ENCODE measurements at places on chromosomes 13 and 19. TPM values are rescaled to one million over a fixed set of nuclear protein-coding genes. Genes with fewer than 3 reads are reported as not detected.
A peak's percentile ranks its signal among the peaks of the same experiment; 100 is the strongest.

GRCh38 chr19:34963573-34964406 is at the start of gene ZNF792:
TSS of gene ZNF792 (minus strand) at chr19:34964229. CDS start at chr19:34963662, 567 bp downstream.
- H3K4me3 ChIP-seq: peak within 1 kb of the TSS; percentile 85
- H3K27me3 ChIP-seq: no peaks in the 10 kb centered on the region
- H3K36me3 ChIP-seq: peaks cover 10% of the 10 kb centered on the region

The SAMD4B gene
- total RNA-seq: 82.1 TPM

- no peak overlapping the region for H3K4me3 ChIP-seq
- H3K4me1 ChIP-seq: peaks cover 7% of the 10 kb centered on the region
- H3K36me3 ChIP-seq: no peaks in the 10 kb centered on the region
- DNase-seq: no peak
- no peak overlapping the region for H3K27ac ChIP-seq
These were observed 44.9 kb upstream of the C13orf42 start for GRCh38 chr13:51155776-51156515.

- H3K4me1 ChIP-seq: no peaks in the 10 kb centered on the region
- peaks cover 1% of the 10 kb centered on the region for H3K27me3 ChIP-seq
These were observed 53.6 kb upstream of the FARP1 start for GRCh38 chr13:98089246-98089645.

GRCh38 chr19:42080764-42081375 is 4.9 kb downstream of the ZNF574 start:
- H3K36me3 ChIP-seq: peaks cover 12% of the 10 kb centered on the region
- no peak for DNase-seq
- no peaks in the 10 kb centered on the region for H3K27me3 ChIP-seq
- H3K27ac ChIP-seq: no peak overlapping the region
- H3K4me3 ChIP-seq: no peak overlapping the region

DNA sequence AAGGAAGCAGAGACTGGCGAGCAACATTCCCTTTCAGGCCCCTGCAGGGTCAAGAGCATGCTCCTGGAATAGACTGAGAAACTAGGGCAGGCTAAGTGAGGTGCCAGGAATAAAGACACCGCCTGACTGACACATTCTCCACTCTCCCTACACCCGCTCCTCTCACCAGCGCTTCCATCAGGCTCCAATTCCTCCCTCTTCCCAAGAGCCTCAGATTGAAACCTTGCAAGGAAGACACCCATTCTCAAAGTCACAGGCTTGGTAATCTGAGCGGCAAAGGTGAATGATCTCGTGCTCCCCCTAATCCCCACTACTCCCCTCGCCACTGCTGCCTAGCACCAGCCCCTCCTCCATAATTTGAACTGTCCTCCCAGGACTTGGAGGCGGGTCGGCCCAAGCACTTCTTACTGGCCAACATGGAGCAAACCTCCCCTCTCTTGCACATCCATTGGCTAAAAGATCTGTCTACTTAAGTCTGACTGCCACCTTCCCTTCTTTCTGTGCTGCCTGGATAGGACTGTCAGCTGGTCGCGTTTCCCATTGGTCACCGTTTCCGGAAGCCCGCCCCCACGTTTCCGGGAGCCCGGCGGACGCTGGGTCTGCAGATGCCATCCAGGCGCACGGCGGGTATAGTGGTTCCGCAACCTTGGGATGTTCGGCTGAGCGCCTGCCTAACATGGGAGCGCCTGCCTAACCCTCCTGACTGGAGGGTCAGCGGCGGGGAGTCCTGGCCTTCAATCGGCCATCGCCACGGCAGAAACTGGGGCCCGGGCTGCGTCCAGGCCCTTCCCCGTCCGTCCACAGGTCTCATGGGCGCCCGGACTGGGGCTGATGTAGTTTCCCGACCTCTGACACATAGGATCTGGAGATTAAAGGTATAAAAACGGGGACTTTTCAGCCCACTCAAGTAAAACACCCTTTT is 33.6 kb downstream of the ZNF383 start:
- H3K4me3 ChIP-seq: peak overlapping the region; percentile 56
- H3K4me1 ChIP-seq: no peaks in the 10 kb centered on the region
- H3K27ac ChIP-seq: no peak overlapping the region
- H3K27me3 ChIP-seq: no peaks in the 10 kb centered on the region

All from endothelial cell of umbilical vein (primary cell).